Activated naive CD4-positive, alpha-beta T cell (primary cell): ENCODE measurements at places on chromosomes 7 and 10.

- no peak for DNase-seq
These were observed 625.1 kb downstream of the TYW1 start for GRCh38 chr7:67621704-67622103.

DNA sequence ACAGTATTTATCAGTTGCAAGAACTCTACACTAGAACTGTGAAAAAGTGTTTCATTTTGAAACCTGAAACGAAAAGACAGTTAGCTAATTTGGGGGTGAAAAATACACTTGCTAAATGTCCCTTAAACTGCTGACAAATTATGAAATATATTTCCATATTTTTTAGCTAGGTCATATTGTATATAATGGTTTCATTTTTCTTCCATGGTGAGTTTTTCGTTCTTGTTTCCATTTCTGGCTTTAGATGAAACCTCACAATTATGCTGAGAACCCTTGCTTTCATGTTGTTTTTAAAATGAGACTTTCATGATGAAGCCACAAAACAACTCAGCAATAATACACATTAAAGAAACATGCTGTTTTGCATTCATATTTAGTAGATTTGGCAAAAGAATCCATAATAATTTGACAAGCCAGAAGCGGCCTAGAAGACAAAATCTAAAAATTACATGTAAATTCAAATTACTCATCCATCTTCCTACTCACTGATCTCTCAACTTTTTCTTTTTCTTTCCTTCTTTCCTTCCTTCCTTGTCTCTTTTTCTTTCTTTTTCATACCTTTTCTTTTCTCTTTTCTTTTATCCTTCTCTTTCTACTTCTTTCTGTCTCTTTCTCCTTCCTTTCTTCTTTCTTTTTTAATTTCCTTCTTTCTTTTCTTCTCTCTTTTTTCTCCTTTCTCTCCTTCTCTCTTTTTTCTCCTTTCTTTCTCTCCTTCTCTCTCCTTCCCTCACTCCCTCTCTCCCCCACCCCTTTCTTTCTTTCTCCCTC lies 46.5 kb upstream of the ITGB8 start:
- no peak for DNase-seq

DNA sequence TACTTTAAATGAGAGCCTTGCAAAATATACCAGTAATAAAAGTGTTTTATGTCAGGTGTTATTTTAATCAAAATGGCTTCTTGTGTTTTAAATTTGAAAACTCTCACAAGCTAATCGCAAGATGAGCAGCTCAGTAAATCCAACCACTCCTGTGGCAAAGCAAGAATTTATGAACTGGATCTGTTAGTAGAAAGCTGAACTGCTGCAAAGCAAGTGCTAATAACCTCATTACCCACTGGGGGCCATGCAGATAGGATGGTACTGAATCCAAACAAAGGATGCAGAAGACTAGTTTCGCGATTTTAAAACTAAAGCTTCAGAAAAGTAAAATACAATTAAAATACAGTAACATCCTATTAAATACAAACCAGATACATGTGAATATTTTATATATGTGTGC lies 468.0 kb downstream of the PARD3 start:
- DNase-seq, result no peak

- DNase-seq, result no peak
These were observed 2.3 kb upstream of the ZSCAN25 start for GRCh38 chr7:99614495-99614894.

- DNase-seq, result no peak
These were observed 181.2 kb downstream of the BBS9 start for GRCh38 chr7:33310546-33310945.

GRCh38 chr7:92448205-92448747 lies 994 bp downstream of the GATAD1 start:
- peak; percentile 17 for DNase-seq

DNA sequence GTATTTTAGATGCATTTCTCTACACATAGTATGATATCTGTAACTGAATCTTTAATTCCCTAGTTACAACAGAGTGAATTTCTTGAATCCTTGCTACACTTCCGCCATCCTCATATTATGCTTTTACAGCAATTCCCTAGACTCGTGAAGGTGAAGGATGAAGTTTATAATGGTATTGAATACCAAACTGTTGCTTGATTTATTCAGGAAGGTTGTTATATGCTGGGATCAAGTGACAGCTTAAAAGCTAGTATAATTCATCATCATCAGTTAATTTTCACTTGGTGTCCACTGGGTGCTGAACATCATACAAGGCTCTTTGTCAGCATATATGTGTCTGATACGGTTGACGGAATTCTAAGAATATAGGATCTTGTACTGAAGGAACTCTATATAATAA lies 47.2 kb downstream of the MDFIC start:
- DNase-seq, result no peak

- DNase-seq, result no peak
These were observed 97.3 kb downstream of the PDGFA start for GRCh38 chr7:422191-422885.

DNA sequence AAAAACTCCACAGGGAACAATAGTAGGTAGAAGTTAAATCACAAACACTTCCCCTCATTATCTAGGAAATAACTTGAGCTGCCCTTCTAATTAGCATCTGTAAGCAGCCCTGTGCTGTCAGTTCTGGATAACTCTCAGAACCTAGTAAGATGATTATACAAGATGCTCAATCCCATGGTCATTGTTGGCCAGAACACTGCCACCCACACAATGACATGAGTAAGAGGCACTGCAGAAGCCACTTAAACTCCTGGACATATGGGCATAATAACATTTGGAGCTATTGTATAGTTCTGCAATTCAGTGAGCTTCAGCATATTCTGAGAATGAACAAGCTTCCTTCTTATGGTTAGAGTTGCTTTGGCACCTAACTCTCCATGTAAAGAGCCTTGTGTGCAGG lies 153.8 kb downstream of the PLPP4 start:
- DNase-seq, result no peak

- no peak for DNase-seq
These were observed 701 bp upstream of the CUL1 start for GRCh38 chr7:148698007-148698396.
